ENCODE measurements at places on chromosomes 11 and 22.
A peak's percentile ranks its signal among the peaks of the same experiment; 100 is the strongest.

DNA sequence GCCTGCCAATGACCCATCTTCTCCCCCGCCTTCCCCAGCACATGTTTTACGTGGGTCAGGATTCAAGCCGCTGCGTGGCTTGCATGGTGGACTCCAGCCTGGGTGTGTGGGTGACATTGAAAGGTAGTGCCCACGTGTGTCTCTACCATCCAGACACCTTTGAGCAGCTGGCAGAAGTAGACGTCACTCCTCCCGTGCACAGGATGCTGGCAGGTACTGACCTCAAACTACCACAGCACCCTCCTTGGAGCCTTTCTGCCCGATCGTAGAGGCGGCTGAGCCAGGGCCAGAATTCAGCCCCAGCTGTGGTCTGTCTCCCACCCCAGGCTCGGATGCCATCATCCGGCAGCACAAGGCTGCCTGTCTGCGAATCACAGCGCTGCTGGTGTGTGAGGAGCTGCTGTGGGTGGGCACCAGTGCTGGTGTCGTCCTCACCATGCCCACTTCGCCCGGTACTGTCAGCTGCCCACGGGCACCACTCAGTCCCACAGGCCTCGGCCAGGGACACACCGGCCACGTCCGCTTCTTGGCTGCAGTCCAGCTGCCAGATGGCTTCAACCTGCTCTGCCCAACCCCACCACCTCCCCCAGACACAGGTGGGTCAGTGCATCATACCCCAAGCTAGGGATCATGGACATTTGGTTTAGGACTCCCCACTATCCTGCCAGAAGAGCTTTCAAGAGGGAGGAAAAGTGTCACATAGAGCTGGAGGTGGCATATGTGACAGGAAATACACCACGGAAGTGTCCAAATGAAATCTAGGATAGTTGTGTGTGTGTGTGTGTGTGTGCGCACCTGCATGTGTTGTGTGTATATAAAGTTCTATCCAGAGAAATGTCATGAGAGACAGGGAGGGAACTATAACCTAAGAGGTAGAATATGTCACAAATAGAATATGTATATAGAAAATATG lies 10.6 kb upstream of the RELT start:
- DNase-seq = no peak

- DNase-seq = no peak
Measured at GRCh38 chr11:57772562-57772961, 11.0 kb downstream of the CTNND1 start.

- no peak for DNase-seq
Measured at GRCh38 chr11:36235750-36236149, 53.5 kb downstream of the COMMD9 start.

GRCh38 chr11:6594142-6594768 lies 9.2 kb downstream of the RRP8 start:
- DNase-seq = no peak

DNA sequence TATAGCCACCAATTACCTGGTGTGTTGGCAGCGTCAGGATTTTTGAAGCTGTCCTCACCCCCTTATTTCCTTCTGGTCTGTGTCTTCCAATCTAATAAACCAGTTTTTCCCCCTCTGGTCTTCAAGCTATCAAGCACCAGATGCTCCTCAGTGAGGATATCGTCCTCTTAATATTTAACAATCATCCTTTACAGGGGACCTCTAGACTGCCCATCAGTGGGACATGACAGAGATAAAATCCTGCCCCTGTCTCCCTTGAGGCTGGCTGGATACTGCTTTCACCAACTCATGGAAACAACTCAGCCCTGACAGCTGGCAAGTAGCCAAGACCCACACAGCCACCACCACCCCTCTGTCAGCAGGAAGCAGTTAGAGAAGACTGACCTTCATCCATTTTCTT lies 421.0 kb upstream of the API5 start:
- peak; percentile 59 for DNase-seq

DNA sequence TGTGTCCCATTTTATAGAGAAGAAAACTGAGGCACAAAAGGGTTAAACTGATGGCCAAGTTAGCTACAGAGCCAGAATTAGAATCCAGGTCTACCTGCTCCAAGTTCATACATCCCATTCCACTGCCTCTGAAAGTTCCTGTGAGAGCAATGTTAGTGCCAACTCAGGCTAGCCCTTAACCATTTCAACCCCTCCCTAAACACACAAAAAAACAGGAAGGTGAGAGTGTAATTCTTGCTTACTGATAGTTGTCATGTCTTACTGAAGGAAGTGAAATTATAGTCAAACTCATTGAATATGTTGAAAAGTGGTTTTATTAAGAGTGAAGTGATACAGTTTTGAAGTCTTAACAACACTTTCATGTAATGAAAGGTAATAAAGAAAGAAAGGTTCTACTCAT lies 2.9 kb upstream of the E2F8 start:
- no peak for DNase-seq

DNA sequence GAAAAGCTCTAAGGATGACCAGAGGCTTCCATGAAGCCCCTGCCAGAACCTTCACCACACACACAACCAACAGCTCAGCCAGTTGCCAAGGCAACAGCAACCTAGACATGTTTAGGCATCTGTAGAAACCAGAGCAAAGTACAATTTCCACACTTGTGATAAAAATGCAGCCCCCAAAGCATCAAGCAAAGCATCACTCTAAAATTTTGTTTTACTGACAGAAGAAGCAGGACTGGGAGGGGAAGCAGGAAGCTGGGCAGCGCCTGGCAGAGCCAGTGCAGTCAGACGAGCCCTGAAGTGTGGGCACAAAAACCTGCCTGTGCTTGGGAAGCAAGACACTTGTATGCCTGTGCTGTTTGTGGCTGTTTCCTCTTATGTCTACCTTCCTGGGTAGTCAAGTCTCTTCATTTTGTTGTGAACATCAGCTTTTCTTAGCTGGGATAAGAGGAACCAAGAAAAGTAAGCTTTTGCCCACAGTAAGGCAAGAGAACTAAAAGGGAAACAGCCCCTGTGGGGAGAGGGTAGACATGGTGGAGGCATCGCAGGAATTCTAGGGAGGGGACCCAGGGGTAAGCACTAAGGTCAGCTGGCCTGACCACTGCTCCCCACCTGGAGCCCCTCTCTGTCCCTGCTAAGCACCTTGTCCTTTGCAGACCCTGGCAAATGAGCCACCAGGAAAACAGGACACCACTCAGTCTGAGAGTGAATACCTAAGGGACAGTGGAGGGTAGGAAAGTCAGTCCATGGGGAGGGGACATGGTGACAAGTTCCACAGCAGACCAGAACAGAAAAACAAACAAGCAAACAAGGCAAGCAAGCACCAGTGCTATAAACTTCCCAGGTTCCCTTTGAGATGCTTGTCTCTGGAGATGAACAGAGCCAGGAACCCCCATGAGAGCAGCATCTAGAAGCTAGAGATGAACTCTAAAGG lies 13.4 kb downstream of the PACSIN2 start:
- no peak for DNase-seq

- DNase-seq = peak; percentile 28
Measured at GRCh38 chr22:37330200-37331033, 48.1 kb downstream of the CYTH4 start.

DNA sequence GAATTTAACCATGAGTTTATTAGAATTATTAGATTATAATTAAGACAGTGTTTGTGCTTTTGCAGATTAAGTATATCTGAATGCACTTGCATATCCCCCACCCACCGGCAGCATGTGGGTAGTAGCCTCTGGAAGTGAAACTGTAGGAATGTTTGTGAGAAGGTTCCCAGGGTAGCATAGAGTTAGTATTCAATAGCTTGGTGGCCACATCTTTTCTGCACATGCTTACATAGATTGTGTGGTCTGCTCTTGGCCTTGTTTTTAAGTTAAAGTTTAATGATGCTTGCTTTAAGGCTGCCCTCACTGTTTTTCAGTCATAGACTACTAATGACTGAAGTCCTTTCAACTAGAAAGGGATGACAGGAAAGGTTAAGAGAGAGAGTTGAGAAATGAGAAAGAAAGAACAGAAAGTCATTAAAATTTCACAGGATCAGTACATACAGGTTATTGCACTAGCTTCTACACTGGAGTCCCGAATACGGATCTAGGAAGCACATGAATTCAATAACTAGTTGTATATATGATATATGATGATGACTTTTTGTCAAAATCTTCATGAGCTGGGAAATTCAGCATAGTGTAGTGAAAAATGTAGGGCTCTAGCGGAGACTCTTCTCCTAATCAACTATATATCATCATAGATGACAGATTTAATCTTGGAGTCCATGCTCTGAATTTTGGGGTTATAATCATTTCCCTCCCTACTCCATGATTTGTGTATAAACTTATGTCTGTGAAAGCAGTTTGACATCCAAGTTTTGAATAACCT lies 137.1 kb downstream of the ARHGAP42 start:
- DNase-seq = no peak

DNA sequence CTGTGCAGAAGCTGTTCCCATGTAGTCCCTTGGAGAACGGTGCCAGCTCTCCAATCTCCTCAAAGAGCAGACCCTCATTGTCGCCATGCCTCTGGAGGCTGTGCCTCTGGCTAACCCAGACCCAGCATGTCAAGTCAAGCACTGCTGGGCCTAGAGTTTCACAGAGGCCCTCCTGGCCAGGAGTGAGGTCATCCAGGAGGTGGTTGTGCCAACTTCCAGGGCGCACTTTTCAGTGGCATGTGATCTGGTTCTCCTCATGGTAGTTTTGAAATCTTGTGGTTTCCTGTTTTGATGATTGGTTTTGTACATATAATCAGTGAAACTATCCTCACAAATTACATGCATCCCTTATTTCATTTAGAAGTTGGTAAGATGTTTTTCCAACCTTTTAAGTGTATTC lies 78.9 kb downstream of the PPFIBP2 start:
- no peak for DNase-seq

- no peak for DNase-seq
Measured at GRCh38 chr11:46049325-46049897, 71.8 kb downstream of the PHF21A start.

DNA sequence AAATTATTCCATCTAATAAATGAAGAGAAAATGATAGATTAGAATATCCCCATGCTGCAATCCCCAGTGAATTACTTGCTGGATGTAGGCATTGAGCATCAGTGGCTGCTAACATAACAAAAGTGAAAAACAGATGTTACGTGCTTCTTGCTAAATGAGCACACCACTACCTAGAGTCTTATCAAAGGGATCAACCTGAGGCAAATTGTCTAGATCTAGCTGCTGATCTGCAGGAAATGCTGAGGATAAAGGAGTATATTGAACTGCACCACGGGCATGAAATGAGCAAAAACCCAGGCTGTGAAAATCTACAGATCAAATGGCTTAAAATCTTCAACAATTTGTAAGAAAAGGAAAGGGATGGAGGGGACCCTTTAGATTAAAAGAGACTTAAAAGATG lies 45.3 kb upstream of the SCUBE2 start:
- DNase-seq = no peak

DNA sequence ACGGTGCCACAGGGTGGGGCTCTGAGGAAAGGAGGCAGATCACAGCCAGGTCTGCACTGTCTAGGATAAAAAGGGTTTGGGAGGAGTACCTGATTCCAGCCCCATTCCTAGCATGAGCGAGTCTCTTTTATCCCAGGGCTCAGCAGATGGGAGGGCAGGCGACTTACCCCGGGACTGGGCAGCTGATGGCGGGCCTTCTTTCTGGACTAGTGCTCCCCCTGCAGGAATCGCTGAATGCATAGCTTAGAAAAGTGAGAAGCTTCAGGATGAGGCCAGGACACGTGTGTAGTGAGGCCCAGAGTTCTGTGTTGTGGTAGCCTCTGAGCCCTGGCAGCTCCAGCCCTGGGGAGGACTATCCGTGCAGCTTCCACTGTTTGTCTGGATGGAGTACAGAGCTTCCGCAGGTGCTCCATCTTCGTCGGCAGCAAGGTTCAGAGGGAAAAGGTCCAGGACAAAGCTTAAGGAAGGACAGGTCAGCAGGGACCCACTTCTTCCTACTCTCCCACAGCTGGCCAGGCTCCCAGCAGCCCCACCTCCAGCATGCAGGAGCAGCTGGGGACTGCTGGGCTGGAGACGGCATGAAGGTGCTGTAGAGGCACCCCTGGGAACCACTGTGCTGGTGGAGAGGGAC lies 30.4 kb downstream of the COMMD9 start:
- DNase-seq = peak; percentile 11

- DNase-seq = no peak
Measured at GRCh38 chr11:15558513-15559181, 443.9 kb downstream of the INSC start.

DNA sequence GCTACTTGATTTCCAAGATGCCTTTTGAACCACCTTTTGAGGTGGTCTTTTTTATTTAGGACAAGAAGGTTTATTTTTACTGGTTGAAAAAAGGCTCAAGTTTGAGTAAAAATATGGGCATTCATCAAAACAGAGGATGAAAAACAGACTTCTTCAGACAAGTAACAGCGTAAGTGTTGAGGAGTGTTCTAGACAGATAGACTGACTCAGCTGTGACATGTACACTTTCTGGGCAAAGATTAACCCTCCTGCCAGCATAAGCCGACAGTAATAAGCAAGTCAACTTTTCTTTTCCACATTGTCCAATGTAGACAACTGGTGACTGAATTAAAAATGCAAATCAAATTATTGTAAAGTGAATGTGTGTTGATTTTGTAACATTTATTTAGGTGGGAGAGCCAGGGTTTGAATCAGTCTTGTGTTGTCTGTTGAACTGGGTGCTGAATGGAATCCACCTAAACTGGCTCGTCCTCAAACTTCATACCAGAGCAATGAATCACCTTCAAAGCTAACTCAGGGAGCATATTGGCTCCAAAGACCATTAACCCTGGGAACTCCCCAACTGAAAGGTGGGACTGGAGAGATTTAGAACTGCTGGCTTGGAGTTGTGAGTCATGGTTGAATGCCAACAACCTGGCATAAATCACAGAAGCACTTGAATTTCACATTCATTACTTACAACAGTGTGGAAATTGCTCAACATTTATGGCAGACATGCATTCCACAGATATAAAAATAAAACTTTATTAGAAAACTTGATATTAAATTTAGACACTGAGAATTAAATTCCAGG lies 377.0 kb downstream of the ETS1 start:
- no peak for DNase-seq

GRCh38 chr11:116171271-116172140 lies 601.3 kb downstream of the BUD13 start:
- no peak for DNase-seq

DNA sequence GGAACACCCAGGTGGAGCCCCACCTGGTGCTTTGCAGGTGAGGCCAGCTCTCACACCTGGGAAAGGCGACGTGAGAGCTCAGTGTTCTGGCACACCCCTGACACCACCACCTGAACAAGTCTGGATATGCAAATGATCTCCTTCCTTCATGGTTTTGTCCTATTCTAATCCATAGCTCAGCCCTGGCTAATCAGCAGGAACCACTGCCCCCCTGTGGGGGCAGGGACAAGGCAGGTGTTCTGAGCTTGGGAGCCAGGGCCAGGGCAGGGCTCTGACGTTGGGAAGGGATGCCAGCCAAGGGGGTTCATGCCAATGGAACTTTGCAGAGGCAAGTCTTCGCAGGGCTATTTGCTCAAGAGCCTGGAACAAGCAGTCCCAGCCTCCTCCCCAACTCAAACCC lies 144.2 kb downstream of the TRIM29 start:
- peak; percentile 68 for DNase-seq

- no peak for DNase-seq
Measured at GRCh38 chr22:44729391-44730021, 22.9 kb upstream of the ARHGAP8 start.

Measured in DMS153 (cell line).